Mucosa of gallbladder (tissue), 1 donor: ENCODE measurements at places on chromosomes 13 and 19. TPM values are rescaled to one million over a fixed set of nuclear protein-coding genes. Genes with fewer than 3 reads are reported as not detected.

CRX gene
- total RNA-seq = not detected

DNA sequence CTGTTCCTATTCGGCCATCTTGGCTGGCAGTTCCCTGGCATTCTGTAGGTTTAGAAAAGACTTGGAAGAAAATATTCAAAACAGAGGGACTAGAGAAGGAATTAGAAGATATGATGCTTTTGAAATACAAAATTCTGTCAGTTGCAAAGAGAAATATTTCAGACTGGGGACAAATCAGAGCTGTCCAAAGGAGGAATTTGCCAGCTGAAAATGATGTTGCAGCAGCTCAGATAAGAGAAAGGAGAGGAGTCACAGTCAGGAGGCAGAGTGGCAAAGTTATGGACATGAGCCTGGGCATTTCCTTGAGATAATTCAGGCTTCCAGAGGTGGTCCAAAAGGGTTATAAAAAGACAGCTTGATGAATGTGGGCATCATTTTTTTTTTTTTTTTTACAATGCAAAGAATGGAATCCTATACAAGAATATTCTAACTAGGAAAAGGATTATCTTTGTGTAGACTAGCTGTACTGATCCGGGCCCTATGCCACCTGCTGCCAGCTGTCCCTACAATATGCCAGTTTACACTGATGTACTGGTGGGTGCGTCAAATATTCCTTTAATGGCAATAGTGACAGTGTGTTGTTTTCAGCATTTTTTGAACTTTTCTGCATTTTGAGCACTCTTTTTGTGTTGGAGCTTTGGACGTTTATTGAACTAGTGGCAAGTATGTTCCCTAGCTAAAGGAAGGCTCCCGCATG is 31.8 kb upstream of the CBY2 start:
- no peak for DNase-seq

- DNase-seq = no peak
Measured at GRCh38 chr13:102452836-102453235, 51.0 kb upstream of the FGF14 start.

MYO1F gene
- 47.2 TPM for total RNA-seq

- DNase-seq = no peak
Measured at GRCh38 chr13:98921786-98922185, 56.1 kb downstream of the DOCK9 start.

GRCh38 chr13:79531542-79532254 is 50.7 kb downstream of the NDFIP2 start:
- DNase-seq = no peak

ZNF536 gene
- total RNA-seq = 1.4 TPM

DNA sequence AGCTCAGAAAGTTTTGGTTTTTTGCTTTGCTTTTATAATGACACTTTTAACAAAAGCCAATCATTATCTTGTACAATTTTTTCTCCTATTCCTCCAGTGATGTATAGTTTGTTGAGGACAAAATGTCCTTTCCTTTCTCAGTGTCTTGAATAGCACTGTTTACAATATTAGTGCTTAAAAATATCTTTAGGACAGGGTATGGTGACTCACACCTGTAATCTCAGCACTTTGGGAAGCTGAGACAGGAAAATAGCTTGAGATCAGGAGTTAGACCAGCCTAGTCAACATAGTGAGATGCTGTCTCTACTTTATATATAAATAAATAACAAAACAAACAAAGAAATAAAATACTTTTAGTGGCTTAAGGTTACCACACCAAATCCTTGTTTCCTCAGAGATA is 41.9 kb downstream of the SPRY2 start:
- DNase-seq = no peak

DNA sequence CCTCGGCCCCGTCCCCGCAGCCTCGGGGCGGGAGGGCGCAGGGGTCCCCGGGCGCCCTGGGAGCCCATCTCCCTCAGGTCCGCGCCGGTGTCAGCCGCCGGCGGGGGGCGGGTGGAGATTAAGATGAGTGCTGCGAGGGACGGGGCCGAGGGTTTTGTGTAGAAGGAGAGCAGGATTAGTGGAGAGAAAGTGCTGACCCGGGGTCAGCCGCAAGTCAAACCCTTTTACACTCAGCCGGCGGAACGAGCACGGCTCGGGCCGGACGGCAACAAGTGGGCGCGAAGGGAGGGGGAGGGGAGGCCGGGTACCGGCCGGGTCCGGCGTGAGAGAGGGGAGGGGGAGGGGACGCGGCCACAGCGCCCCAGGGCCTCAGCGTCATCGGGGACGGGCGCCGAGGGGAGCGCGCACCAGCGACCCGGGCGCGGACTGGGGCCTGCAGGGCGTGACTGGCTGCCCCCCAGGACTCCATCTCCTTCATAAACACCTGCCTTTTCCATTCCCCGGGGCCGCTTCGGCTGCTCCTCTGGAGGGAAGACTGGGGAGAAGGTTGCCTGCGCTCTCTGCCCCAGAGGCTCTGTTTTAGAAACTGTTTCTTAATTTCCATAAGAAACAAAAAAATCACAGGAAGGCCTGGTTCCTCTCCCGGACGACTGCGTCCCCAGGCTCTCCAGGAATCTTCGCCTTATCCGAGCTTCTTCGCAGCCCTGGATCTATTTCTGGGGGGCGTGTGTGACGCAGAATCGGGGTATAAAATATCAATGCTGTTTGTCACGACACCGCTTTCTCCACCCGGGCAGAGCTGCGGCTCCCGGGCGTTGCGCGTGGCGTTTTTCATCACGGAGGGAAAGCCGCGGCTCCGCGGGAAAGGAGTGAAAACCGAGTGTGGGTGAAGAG is 6.5 kb downstream of the SOX1 start:
- no peak for DNase-seq
